ENCODE measurements at places on chromosomes 3 and 15.

DNA sequence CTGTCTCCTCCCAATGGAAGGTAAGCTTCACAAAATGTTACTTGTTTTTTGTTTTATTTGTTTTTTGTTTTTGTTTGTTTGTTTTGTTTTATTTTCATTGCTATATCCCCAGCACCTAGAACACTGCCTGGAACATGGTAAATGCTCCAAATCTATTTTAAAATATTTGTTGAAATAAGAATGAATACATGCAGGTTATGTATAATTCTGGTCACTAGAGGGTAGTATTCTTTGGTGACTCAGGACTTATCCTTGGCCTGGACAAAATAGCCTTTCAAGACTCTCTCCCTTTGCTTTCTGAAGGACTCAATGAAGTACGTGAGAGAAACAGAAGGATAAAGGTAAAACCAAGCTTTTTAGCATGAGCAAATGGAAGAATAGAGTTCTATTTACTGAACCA lies 46.9 kb upstream of the PPP2R3A start:
- DNase-seq, result no peak

- peak; percentile 59 for DNase-seq
Measured at GRCh38 chr15:57866149-57866736, 159.7 kb downstream of the POLR2M start.

- DNase-seq, result no peak
Measured at GRCh38 chr15:69134791-69135190, 25.6 kb upstream of the GLCE start.

GRCh38 chr3:4976109-4976508 lies 3.1 kb upstream of the BHLHE40 start:
- peak; percentile 73 for DNase-seq

DNA sequence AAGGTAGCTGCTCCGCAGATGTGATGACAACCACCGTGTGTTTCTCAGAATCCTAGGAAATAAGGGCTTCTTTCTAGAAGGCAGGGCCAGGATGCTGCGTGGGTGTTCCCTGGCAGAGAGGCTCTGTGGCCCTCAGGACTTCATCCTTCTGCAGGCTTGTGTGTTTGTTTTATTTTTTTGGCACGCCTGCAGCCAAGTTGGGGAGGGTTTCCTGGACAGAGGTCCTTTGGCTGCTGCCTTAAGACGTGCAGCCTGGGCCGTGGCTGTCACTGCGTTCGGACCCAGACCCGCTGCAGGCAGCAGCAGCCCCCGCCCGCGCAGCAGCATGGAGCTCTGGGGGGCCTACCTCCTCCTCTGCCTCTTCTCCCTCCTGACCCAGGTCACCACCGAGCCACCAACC lies at the start of gene CLEC3B:
Gene CLEC3B, plus strand, starts transcription at position 266 of the 400 bp plus-strand sequence. Its CDS starts 60 bp downstream, at position 326.
- DNase-seq, result peak; percentile 81

- no peak for DNase-seq
Measured at GRCh38 chr15:35104526-35105147, 19.5 kb upstream of the NANOGP8 start.

GRCh38 chr3:38039899-38040261 lies 872 bp downstream of the DLEC1 start:
- peak; percentile 67 for DNase-seq

DNA sequence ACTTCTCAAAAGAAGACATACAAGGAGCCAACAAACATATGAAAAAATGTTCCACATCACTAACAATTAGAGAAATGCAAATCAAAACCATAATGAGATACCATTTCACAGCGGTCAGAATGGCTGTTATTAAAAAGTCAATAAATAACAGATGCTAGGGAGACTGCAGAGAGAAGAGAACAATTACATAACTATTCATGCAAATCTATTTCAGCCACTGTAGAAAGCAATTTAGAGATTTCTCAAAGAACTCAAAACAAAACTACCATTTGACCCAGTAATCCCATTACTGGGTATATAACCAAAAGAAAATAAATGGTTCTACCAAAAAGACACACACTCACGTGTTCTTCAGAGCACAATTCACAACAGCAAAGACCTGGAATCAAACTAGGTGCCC lies 116.3 kb downstream of the VPS13C start:
- DNase-seq, result no peak

DNA sequence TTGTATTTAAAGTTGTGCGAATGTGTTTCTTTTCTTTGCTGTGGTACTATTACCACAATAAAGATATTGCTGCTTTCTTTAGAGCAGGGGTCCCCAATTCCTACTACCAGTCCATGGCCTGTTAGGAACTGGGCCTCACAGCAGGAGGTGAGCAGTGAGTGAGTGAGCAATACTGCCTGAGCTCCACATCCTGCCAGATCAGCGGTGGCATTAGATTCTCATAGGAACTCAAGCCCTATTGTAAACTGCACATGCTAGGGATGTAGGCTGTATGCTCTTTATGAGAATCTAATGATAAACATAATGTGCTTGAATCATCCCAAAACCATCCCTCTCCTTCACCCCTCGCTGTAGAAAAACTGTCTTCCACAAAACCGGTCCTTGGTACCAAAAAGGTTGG lies 41.6 kb downstream of the DMXL2 start:
- no peak for DNase-seq

- DNase-seq, result no peak
Measured at GRCh38 chr3:184716622-184717398, 4.9 kb upstream of the MAGEF1 start.

DNA sequence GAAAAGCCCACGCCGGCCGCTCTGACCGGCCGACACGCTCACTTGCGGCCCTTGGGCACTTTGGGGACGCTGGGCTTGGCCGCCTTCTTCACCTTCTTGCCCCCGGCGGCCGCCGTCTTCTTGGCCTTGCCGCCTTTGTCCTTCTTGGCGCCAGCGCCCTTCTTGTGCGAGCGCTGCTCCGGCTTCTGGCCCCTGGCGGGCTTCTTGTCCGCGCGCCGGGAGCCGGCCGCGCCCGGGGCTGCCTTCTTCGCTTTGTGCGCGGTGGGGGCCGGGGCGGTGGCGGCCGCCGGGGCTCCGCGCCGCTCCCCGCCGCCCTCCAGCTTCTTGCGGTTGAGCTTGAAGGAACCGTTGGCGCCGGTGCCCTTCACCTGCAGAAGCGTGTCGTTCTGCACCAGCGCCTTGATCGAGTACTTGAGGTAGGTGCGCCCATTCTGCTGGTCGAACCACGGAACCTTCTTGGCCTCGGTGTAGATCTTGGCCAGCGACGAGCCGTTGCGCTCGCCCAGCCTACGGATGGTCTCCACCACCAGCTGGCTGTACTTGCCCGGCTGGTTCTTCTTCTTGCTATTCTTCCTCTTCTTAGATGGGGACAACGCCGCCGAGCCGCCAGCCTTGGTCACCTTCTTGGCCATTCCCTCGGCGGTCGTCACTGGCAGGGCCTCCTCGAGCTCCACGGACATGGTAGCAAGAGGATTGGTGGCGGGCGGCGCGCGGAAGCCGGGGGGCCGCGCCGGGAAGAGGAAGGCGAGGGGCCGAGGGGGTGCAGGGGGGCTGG lies 36.7 kb downstream of the HMCES start:
- peak; percentile 48 for DNase-seq

GRCh38 chr15:79140846-79141570 lies 50.4 kb upstream of the RASGRF1 start:
- no peak for DNase-seq

DNA sequence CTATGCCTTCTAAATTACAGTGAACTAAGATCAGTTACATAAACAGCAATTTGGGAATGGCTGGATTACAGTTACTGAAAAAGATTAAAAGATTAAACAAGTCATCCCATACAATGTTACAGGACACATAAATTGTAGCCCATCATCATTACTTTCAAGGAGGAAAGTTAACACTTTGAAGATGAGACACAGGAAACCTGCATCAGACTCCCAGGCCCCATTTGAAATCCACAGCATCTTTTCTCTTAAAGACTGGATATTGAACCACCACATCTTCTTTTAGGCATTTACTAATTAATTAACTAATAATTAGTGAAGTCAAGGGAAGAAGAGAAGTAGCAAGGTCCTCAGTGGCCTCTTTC lies 170.2 kb downstream of the PLCL2 start:
- DNase-seq, result no peak

Data from psoas muscle (tissue), 8 donors.